ENCODE measurements at places on chromosomes 7 and 10.
A peak's percentile ranks its signal among the peaks of the same experiment; 100 is the strongest.

DNA sequence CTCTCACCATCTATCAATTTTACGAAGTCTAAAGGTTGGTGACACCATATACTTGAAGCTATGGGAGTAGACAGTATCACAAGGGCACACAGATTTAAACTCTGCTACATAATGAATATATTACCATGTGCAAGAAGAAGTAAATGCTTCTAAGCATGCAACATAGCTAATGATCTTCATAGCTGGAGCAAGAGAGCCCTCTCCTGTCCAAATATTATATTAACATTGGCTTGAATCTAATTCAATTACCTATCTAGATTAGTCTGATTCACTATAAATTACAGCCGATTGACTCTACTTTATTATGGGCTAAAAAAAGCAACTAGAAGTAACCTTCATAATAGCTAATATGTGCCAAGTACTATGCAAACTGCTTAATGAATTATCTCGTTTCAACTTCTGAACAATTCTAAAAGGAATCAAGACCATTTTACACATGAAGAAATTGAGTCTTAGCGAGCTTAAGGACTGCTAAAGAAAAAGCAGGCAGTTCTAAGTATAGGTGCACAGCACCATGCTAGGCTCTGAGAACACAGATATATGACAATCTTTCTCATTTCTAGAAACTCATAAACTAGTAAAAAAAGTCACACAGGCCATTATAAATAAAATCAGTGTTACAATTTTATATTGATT lies 21.9 kb downstream of the FRA10AC1 start:
- DNase-seq, result peak; percentile 17

DNA sequence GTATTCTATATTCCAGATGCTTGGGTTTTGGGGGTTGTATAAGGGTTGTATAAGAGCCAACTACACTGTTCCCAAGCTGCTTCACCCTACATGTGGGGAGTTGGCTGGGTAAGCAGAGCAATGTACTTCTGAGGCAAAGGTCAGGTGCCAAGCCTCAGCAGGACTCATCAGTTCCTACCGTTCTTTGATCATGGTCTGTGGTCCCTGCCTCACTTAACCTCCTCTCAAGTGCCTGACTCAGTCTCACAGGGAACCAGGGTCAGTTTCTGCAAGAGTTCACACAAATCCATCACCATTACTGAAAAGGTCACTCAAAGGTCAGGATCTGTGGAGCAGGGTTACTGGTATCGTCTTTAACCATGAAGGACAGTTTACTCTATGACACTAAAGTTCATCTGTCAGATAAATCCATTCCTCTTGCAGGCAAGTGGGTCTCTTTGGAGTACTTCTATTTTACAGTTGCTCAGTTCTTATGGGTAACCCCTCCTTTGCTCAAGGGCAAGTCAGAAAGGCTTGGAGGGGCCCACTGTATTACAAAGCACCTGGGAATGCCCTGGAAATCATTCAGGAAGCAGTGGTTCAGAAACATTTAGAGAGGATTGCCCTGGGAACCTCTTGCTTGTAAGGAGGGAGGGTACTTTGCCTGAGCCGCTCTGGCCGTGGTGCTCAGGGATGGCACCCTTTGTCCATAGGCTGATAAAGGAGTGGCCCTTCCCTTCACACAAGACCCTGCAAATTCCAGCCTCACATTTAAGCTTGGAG lies 184.3 kb upstream of the CDCA7L start:
- DNase-seq, result no peak

DNA sequence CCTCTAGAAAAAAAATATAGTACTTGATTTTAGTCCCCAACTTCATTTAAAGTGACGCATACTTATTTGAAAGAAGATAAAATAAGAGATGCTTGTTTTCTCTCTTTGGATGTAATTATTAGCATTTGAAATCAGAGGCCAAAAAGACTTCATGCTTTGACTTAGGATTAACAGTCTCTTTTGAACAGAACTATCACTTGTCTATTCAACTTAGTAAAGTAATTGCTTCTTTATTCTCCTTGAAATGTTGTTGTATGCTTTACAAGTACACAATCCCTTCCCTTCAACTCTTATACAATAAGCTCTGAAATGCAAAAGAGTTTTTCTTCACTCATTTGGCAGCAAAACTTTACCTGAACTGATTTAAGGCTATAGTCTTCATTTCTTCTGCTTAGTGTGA lies 80.8 kb downstream of the HIBADH start:
- DNase-seq, result no peak

- DNase-seq, result no peak
Observed at GRCh38 chr7:11195502-11195901, 221.8 kb downstream of the PHF14 start.

GRCh38 chr7:91378131-91378530 lies 113.9 kb downstream of the FZD1 start:
- DNase-seq, result no peak

DNA sequence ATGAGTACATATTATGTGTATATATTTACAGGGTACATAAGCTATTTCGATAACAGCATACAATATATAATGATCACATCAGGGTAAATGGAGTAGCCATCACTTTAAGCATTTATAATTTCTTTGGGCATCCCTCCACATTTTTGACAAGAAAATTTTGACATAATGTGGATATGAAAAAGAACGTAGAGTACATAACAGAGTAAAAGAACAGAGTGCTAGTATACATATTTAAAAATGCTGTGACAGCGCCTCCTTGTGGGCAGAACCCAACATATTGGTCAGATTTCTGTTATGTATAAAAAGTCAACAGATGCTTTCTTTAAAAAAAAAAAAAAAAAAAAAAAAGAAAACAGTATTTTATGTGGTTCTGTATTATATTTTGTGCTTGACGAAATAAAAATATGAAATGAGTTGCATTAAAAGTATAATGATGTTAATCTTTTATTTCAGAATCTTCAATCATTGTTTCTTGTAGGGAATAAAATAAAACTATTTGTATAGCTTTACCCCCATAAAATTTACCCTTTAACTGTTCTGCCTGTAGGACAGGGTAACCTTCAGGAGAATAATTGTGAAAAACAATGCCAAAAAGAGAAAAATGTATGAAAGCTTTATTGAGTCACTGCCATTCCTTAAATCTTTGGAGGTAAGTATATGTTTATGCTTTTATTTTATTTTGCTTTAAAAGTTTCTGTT lies 18.3 kb upstream of the HBP1 start:
- DNase-seq, result peak; percentile 42

DNA sequence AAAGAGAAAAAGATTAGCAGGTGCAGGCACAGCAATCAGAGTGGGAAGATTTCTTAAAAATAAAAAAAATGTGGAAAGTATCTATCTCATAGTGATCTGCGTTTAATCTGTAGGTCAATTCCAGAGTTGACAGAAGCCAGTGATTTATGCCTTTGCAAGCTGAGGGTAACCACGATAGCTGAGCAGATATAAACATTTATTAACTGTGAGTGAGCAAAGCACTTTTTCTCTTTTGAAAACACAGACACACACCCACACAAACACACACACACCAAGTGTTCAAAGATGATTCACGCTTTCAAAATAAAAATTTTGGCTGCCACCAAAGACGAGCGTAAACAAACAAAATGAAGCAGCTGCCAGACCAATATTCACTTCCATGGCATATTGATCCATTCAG lies 243.2 kb upstream of the SLC26A5 start:
- no peak for DNase-seq

- no peak for DNase-seq
Observed at GRCh38 chr10:124674768-124675222, 69.4 kb downstream of the FAM53B start.

DNA sequence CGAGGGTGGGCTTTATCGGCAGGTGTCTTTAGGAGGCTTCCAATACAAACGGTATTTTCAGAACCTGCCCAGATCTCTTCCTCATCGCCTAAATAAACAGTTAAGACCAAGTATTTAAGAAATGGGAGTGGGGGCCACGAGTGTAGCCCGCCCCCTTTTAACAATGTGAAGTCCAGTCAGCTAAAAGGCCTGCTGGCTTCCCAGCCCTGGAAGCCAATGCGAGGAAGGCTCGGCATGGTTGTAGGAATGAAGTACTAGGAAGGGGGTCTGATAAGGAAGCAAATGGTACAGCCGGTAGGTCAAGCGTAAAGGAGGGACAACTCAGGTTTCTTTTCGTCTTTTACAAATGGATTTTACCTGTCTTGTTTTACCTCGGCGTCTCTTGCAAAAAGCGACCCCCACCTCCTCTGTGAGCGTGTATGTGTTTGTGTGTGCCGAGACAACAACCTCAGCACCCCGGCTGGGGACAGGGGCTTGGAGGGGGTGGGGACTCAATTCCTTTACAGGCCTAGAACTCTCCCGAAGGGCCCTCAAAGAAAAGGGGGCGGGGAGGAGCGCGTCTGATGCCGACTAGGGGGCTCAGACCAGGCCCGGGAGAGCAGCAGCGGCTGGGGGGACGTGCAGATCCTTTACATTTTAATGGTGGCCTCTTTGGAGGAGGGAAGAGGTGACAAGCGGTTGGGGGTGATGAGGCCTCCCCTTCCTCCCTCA lies 147.6 kb downstream of the GPR85 start:
- DNase-seq, result peak; percentile 48

DNA sequence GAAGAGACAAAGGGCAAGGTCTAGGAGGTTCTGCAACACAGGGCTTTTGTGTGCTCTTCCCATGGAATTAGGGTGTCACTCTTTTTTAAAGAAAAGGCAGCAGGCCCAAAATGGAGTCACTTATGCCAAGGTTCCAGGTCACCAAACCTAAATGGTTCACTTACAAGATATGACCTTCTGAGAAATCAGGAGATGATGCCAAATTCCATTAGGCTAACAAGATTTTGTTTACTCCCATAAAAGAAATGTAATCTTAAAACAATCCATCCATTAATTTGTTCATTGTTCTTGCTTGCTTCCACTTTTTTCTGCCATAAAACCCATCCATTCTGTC lies 158.1 kb downstream of the SNX13 start:
- no peak for DNase-seq

- no peak for DNase-seq
Observed at GRCh38 chr10:76581506-76582256, 1055.9 kb downstream of the KCNMA1 start.

DNA sequence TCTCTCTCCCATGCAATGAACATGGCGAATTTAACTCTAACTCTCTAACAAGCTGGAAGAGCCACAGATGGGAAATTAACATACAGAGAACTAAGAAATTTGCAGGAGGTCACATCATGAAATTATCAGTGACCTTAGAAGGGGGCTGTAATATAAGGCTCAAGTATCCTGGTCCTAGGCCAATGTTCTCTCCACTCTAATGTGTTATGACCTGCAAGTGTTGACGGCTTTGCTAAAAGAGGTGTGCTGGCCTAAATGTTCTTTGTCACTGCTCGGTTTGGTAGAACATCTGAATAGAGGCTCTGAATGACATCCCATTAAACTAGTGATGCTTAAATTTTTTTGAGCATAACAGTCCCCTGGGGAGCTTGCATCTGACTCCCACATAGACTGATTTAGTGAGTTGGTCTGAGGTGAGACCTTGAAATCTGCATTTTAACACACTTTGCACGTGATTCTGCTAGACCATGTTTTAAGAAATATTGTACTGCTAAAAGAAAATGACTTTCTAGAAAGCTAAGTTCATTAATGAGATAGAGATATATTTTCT lies 129.3 kb downstream of the GFRA1 start:
- no peak for DNase-seq

GRCh38 chr10:59680199-59680598 lies 29.5 kb downstream of the SLC16A9 start:
- no peak for DNase-seq

- DNase-seq, result peak; percentile 76
Observed at GRCh38 chr7:151168003-151168786, 701 bp upstream of the GBX1 start.

DNA sequence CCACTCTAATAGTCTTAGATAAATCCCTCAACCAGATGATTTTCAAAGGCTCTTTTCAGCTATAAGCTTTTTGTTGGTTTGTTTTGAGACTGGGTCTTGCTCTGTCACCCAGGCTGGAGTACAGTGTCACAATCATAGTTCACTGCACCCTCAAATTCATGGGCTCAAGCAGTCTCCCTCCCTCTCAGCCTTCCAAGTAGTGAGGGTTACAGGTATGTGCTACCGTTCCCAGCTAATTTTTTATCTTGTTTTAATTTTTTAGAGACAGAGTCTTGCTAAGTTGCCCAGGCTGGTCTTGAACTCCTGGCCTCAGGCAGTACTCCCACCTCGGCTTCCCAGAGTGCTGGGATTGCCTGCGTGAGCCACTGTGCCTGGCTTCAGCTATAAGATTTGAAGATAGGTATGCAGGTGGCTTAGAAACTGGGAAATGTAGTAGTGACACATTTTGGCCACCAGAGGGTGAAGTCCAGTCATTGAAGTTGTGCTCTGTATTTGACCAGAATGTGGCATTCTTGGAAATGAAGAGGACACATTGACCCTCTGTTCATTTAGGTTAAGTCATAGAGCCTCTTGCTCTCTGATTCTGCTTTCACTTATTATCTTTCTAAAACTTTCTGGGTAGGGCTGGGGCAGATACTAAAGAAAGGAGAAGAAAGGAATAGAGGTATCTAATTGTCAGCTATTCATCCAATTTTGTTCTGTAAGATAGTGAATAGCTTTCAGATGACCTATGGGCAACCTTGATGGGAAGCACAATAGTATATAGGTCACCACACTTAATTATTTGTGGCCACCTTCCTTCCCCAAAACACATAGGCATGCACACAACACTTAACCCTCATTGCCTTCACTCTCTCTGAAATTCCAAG lies 36.0 kb downstream of the R3HCC1L start:
- peak; percentile 38 for DNase-seq

GRCh38 chr10:118735294-118735693 lies 19.5 kb downstream of the CACUL1 start:
- no peak for DNase-seq

DNA sequence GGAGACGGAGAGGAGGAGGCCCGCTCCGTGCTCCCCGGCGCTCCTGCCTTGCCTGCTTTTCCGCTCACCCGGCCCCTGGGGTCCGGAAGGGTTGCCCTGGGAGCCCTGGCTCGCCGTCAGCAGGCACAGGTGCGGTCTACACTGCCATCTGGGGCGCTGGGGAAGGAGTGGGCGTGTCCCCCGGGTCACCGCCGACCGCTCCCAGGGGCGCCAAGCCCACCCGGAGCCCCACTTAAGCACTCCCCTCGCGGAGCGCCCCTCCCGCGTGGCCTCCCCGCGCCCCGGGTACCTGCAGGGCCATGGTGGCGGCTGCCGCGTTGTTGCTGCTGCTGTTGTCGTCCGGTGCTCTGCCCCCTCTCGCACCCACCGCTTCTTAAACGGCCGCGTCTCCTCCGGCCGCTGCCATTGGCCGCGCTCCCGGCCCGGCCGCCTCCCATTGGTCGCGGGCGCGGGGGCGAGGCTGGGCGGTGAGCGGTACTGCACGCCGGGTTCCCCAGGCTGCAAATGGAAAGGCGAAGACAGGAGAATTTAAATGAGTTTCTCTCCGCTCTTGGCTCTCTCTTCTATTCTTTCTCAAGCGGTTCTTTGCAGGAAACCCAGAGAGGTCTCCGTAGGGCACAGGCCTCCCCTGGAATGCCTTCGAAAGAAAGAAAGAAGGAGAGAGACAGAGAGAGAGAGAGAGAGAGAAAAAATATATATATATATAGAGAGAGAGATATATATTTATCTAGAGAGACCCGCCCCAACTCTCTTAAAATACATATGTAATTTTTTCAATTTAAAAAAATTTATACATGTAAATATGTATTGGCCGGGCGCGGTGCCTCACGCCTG lies at the start of gene ACBD7:
ACBD7 (minus strand) TSS at position 349 of the 834 bp plus-strand sequence; CDS start at position 301, 48 bp downstream.
- DNase-seq, result peak; percentile 98

- DNase-seq, result no peak
Observed at GRCh38 chr7:144513334-144513733, 109.8 kb upstream of the NOBOX start.

GRCh38 chr7:157318015-157318706 lies 18.6 kb upstream of the DNAJB6 start:
- no peak for DNase-seq

- no peak for DNase-seq
Observed at GRCh38 chr7:101833799-101834198, 16.4 kb downstream of the CUX1 start.

Measured in germinal center (tissue), 1 donor.